ENCODE measurements at places on chromosomes 5 and 9. TPM values are rescaled to one million over a fixed set of nuclear protein-coding genes. Genes with fewer than 3 reads are reported as not detected.

- no peaks in the 10 kb centered on the region for H3K27me3 ChIP-seq
- no peak overlapping the region for H3K27ac ChIP-seq
- no peak for DNase-seq
- no peak overlapping the region for H3K4me3 ChIP-seq
- H3K36me3 ChIP-seq: no peaks in the 10 kb centered on the region
These were observed 46.3 kb upstream of the LARP1 start for GRCh38 chr5:154708846-154709245.

Gene CSF1R
- 1.2 TPM for total RNA-seq

- H3K36me3 ChIP-seq: no peaks in the 10 kb centered on the region
- peaks cover 15% of the 10 kb centered on the region for H3K27me3 ChIP-seq
- H3K27ac ChIP-seq: no peak overlapping the region
- H3K4me3 ChIP-seq: no peak overlapping the region
These were observed 115.6 kb upstream of the IRX4 start for GRCh38 chr5:1998348-1998669.

DNA sequence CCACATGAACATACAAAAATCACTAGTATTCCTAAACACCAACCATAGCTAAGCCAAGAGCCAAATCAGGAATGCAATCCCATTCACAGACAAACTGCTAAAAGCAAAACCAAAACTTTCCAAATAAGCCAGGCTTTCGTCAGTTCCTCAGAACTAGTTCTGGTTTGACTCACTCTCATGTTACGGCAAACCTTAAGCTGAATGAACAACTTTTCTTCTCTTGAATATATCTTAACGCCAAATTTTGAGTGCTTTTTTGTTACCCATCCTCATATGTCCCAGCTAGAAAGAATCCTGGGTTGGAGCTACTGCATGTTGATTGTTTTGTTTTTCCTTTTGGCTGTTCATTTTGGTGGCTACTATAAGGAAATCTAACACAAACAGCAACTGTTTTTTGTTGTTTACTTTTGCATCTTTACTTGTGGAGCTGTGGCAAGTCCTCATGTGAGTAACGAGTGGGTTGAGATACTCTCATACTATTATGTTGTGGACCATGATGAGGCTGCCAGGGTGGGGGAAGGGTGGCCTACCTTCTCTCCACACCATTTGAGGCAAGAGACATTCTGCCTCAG, at the start of gene PDCD1LG2:
Gene PDCD1LG2 (plus strand): TSS at position 172 of the 572 bp plus-strand sequence. CDS start 12,016 bp downstream, outside the sequence.
- DNase-seq: peak; percentile 70
- H3K4me3 ChIP-seq: peak within 1 kb of the TSS; percentile 93
- peaks cover 47% of the 10 kb centered on the region for H3K4me1 ChIP-seq
- H3K27me3 ChIP-seq: no peaks in the 10 kb centered on the region
- H3K27ac ChIP-seq: peak within 1 kb of the TSS; percentile 97
- H3K36me3 ChIP-seq: peaks cover 8% of the 10 kb centered on the region

DNA sequence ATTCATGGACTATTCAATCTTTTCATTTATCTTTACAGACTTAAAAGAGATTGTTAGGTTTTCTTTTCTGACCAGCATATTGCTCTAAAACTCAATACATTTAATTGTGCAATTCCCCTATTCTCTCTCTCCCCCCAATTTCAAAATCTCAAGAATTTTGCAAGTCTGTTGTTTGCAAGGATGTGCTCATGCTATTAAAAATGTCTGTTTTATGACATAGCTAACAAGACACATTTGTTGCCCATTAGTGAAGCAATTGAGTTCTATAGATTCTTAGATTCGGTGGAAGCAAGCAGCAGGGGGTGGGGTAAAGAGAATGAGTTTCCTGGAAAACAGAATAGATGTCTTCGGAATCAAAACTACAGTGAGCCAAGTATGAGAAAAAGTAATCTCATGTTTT, 8.5 kb upstream of the CSNK1A1 start:
- peaks cover 31% of the 10 kb centered on the region for H3K4me1 ChIP-seq
- no peaks in the 10 kb centered on the region for H3K27me3 ChIP-seq
- H3K4me3 ChIP-seq: no peak overlapping the region
- no peak overlapping the region for H3K27ac ChIP-seq
- DNase-seq: no peak

GRCh38 chr5:128403333-128403732, 134.7 kb downstream of the FBN2 start:
- no peak overlapping the region for H3K4me3 ChIP-seq
- no peak overlapping the region for H3K27ac ChIP-seq
- no peak for DNase-seq
- H3K36me3 ChIP-seq: no peaks in the 10 kb centered on the region
- no peaks in the 10 kb centered on the region for H3K27me3 ChIP-seq

Gene SAP30L
- total RNA-seq: 42.5 TPM

DNA sequence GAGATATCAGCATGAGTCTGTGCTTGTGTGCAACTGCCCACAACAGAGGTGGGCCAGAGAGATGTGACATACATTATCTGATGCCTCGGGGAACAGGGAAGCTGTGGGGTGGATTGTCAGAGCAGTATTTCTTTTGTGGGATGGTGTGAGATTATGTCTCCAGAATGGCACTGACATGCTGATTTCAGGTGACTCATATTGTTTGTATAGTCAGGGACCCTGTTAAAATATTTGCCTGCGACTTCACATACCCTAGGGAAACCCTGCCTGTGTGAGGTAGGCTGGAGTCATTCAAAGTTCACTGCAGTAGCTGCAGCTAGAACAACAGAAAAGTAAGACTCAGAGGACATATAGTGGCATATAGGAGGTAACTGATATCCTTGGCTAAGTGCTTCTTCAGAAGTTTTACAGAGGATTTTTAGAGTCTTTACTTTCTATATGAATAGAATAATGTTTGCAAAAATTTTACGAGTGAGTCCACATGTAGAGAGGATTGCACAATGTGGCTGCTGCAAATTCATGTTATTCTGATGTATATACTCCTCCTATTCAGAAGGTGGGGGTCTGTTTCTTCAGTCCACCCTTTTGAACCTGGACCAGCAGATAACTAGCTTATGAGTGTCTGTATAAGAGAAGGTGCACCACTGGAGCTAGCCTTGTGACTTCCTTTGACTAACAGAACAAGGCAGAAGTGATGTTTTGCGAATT, 89.3 kb downstream of the MACIR start:
- no peak for DNase-seq
- no peak overlapping the region for H3K27ac ChIP-seq
- H3K4me3 ChIP-seq: no peak overlapping the region
- no peaks in the 10 kb centered on the region for H3K36me3 ChIP-seq
- no peaks in the 10 kb centered on the region for H3K4me1 ChIP-seq

DNA sequence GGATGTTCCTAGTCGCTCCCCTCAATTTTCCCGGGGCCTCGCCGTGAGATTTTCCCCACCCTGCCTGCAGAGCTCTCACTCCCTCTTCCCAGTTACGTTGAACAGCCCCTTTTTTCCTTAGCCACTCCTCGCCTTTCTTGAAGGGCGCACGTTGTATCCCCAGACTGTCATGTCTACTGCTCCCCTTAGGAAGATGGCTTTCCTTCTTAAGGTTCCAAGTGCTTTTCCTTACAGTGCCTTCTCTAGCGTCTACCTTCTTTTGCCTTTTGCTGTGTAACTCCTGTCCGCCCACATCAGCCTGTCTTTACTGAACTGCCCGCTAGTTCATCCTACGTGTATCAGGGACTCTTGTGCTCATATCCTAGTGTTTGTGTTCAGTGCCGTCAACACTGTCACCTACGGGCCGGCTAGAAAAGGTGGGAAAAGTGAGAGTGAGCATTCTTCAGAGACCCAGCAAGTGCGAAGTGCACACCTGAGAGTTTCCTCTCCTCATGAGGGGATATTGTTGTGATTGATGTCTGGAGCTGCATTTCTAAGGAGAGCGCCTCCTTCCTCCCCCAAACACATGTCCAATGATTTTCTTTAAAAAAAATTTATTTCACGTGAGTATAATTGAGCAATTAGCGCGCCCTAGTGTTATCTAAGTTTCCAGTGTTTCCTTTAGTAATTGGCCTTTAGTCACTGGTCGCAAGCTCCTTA, 764 bp downstream of the CAMLG start:
- peaks cover 10% of the 10 kb centered on the region for H3K36me3 ChIP-seq
- peak; percentile 17 for DNase-seq
- H3K27me3 ChIP-seq: no peaks in the 10 kb centered on the region
- peaks cover 45% of the 10 kb centered on the region for H3K4me1 ChIP-seq
- H3K27ac ChIP-seq: peak overlapping the region; percentile 86

DNA sequence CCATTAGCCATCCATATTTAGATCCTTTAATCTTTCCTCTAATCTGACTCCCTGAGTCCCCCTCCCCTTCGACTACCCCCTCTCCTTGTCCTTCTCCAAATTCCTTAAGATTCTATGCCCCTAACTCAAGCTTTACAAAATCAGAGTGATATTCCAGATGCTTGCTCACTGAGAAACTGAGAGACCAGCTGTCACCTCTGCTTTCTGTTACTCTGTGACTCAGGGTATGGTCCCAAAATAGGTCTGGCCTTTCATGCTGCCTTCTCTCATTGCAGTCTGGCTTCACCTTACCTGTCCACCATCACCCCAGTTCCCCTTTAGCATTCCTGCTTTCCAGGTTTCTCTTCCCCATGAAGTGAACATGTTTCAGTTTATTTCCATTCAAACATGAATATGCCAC, 383.3 kb upstream of the SLC30A5 start:
- H3K27ac ChIP-seq: no peak overlapping the region
- no peak overlapping the region for H3K4me3 ChIP-seq
- no peaks in the 10 kb centered on the region for H3K36me3 ChIP-seq
- H3K27me3 ChIP-seq: no peaks in the 10 kb centered on the region

GRCh38 chr9:90046317-90046861, 441.6 kb downstream of the GADD45G start:
- no peaks in the 10 kb centered on the region for H3K36me3 ChIP-seq
- H3K27ac ChIP-seq: no peak overlapping the region
- peaks cover 30% of the 10 kb centered on the region for H3K4me1 ChIP-seq

DNA sequence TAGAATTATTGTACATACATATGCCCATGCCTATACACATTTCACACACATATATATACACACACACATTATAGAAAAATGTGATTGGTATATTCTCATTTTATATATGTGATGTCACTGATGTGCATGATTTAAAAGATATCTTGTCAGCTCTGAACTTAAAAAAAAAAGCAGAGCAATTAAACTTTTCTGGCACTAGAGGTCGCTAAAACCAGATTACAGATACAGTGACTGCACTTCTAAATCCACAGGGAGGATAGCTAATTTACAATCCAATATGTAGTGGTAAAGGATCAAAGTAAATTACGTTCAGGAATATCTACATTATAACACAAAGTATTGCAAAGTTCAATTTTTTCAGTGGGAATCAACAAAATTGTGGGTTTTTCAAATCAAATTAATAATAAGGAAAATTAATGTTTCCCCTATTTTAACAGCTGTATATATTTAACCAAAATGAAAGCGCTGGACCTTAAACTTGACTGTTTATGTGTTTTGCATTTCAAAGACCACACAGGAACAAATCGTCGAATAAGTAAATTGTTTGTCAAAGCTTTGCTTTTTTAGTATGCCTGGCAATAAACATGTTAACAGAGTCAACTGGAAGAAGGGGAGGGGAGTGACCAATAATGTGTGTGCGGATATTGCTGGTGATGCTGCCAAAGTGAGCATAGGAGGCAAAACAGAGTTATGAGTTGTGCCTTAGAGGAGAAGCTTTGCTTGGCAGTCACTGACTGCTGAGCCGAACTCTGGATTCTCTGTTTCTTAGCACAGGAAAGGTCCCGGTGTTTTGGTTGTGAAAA, 1201.4 kb upstream of the C9orf72 start:
- H3K4me1 ChIP-seq: no peaks in the 10 kb centered on the region
- no peaks in the 10 kb centered on the region for H3K27me3 ChIP-seq
- H3K4me3 ChIP-seq: no peak overlapping the region
- H3K27ac ChIP-seq: no peak overlapping the region
- H3K36me3 ChIP-seq: no peaks in the 10 kb centered on the region

DNA sequence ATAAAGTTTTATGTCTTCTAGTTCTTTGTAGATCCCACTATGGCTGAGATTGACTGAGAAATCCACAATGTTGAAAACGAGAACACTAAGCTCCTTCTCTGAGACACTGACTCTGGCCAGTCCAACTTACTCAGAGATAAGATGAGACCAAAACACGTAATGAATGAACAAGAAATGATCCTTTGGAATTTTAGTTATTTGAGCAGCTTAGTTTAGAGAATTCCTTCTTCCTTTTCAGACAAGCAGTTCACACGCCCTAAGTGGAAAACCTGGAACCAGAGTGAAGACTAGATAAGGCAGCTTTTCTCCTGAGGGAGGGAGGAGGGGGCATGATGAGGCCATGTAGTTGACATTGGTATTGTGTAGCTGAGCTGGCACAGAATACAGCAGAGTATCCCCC, 139.6 kb downstream of the GABRB2 start:
- no peaks in the 10 kb centered on the region for H3K4me1 ChIP-seq
- H3K36me3 ChIP-seq: no peaks in the 10 kb centered on the region
- no peak overlapping the region for H3K4me3 ChIP-seq
- H3K27ac ChIP-seq: no peak overlapping the region
- DNase-seq: no peak

Gene HAUS6
- 33.4 TPM for total RNA-seq

DNA sequence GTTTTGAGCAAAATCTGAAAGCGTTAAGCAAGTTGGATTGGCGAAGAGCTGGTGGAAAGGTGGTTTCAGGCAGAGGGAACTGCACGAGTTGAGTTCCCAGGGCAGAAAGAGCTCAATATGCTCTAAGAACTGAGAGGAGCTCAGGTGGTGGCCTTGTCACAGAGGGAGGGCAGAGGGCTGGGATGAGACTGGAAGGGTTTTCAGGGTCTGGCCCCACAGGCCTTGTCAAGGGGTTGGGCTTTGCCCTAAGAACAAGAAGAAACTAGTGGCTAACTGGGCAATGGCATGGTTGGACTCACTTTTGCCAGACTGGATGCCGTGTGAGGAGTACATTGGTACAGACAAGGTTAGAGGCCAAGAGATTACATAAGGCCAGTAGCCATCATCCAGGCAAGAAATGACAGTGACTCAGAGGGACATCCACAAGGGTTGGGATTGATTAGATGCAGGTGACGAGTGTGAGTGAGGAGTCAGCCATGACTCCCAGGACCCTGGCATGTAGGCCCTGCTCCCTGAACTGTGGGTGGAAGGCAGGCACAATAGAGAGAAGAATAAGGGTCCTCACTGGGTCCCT, 75.1 kb upstream of the SMIM23 start:
- H3K36me3 ChIP-seq: no peaks in the 10 kb centered on the region
- H3K27me3 ChIP-seq: peaks cover 9% of the 10 kb centered on the region
- no peaks in the 10 kb centered on the region for H3K4me1 ChIP-seq
- no peak overlapping the region for H3K27ac ChIP-seq

GRCh38 chr9:116765011-116765410, 77.9 kb downstream of the TRIM32 start:
- no peaks in the 10 kb centered on the region for H3K27me3 ChIP-seq
- H3K4me3 ChIP-seq: no peak overlapping the region
- DNase-seq: no peak
- H3K4me1 ChIP-seq: no peaks in the 10 kb centered on the region
- no peaks in the 10 kb centered on the region for H3K36me3 ChIP-seq
- no peak overlapping the region for H3K27ac ChIP-seq

- peaks cover 9% of the 10 kb centered on the region for H3K4me1 ChIP-seq
- no peak for DNase-seq
- peaks cover 11% of the 10 kb centered on the region for H3K36me3 ChIP-seq
These were observed 31.0 kb downstream of the TTC1 start for GRCh38 chr5:160039810-160040470.

GRCh38 chr5:1003296-1003937, 5.2 kb upstream of the NKD2 start:
- no peaks in the 10 kb centered on the region for H3K36me3 ChIP-seq
- H3K27me3 ChIP-seq: peaks cover 43% of the 10 kb centered on the region
- no peak overlapping the region for H3K27ac ChIP-seq
- no peak for DNase-seq

GRCh38 chr5:36724467-36725332, 118.3 kb downstream of the SLC1A3 start:
- H3K27me3 ChIP-seq: no peaks in the 10 kb centered on the region
- H3K4me3 ChIP-seq: peak overlapping the region; percentile 72
- peak overlapping the region; percentile 51 for H3K27ac ChIP-seq

Measured in activated T-cell treated with anti-CD3 and anti-CD28 coated beads, Interleukin-2, amount 50 U/mL, for 72 hours (primary cell).